Naive thymus-derived CD8-positive, alpha-beta T cell (primary cell): ENCODE measurements at places on chromosomes 12 and 14.

GRCh38 chr12:68609998-68610369, 715 bp upstream of the RAP1B start:
- DNase-seq, result no peak

GRCh38 chr12:89370850-89371249, 18.5 kb upstream of the DUSP6 start:
- no peak for DNase-seq

DNA sequence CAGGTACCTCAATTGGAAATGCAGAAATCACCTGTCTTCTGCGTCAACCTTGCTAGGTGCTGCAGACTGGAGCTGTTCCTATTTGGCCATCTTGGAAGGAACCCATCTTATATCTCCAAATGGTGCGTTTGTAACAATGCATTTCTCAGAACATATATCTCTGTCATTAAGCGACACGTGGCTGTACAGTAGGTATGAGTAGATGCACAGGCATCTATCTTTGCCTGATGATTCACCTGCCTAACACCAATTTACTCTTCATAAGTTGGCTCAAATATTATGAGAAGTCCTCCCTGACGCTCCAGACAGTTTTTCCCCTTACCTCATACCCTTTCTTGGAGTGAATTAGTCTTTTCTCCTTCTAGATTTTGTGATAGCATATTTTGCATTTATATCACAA, 44.2 kb downstream of the GPR137C start:
- DNase-seq, result no peak

GRCh38 chr12:65121049-65121955, at the start of gene WIF1:
Gene WIF1 (minus strand): TSS chr12:65121305. CDS start chr12:65121191, 114 bp downstream.
- peak; percentile 29 for DNase-seq

DNA sequence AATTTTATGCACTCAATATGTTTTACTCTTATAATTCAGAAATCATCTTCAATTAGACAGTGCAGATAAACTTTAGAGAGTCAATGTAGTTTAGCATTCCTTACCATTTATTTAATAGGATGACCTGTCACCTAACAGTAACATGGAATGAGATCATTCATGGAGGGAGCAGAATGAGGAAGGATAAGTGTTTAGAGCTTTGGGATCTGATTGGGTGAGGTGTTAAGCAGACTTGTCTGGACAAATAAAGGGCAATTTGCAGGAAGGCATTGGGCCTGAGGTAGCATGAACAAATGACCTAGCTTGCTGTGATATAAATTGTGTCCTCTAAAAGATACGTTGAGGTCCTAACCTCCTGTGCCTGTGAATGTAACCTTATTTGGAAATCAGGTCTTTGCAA, 187.4 kb downstream of the C12orf42 start:
- DNase-seq, result no peak

GRCh38 chr12:99332936-99333591, 314.5 kb upstream of the GARIN6 start:
- DNase-seq, result no peak
